Pancreas (tissue), 10 donors: ENCODE measurements at places on chromosomes 2 and 18.

DNA sequence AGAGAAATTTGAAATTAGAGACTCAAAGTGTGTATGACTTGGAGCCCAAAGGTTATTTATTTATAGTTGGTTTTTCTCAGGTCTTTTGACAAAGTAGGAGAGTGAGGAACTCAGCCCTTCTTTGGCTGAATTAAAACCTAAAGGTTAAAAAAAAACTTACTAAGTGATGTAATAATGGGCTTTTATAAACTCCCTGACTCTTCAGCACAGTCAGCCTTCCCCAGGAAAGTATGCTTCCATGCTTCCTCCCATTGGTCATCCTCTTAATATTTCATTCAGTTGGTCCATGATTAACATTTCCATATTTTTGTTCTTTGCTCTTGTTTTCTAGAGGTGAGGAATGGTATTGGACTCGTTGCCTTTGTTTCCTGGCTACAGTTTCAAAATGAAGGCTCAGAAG is 7.2 kb downstream of the ARPC2 start:
- no peak for DNase-seq

DNA sequence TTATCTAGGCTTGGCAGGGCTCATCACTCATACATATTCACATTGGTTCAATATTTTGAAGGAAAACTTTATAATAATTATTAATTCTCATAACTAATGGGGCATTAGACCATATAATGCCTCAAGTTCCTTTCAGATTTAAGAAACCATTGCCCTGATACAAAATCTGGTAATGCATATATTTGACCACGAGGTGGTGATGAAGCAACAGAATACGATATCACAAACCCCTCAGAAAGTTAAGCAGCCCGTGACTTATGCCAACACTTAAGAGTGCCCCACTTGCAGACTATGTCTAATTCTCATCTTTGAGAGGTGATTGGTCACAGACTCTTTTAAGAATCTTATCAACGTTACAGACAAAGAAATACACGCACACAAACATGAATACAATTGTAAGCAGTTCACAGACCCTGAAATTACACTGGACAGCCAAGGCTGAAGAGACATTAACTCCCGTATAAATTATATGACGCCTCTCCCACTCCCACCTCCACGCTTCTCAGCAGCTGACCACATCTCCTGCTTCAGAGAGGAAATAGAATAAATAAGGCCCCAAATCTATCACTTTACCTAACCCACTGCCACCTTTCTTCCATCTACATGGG is 20.7 kb upstream of the DNAH6 start:
- no peak for DNase-seq

DNA sequence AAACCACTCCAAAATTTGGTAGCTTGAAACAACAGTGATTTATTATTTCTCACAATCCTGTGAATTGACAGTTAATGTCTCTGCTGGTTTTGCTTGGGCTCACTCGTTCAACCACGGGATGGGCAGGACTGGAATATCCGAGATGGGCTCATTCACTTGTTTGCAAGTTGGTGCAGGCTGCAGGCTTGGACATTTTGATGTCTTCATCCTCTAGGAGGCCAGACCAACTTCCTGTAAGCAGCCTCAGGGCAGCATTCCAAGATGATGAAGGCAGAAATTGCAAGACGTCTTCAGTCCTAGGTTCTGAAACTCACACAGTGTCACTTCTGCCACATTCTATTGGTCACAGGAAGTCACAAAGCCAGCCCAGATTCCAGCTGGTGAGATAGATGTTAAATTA is 47.1 kb downstream of the GPR39 start:
- DNase-seq, result no peak

GRCh38 chr2:45458909-45459563 is 152.0 kb downstream of the SRBD1 start:
- DNase-seq, result peak; percentile 64

DNA sequence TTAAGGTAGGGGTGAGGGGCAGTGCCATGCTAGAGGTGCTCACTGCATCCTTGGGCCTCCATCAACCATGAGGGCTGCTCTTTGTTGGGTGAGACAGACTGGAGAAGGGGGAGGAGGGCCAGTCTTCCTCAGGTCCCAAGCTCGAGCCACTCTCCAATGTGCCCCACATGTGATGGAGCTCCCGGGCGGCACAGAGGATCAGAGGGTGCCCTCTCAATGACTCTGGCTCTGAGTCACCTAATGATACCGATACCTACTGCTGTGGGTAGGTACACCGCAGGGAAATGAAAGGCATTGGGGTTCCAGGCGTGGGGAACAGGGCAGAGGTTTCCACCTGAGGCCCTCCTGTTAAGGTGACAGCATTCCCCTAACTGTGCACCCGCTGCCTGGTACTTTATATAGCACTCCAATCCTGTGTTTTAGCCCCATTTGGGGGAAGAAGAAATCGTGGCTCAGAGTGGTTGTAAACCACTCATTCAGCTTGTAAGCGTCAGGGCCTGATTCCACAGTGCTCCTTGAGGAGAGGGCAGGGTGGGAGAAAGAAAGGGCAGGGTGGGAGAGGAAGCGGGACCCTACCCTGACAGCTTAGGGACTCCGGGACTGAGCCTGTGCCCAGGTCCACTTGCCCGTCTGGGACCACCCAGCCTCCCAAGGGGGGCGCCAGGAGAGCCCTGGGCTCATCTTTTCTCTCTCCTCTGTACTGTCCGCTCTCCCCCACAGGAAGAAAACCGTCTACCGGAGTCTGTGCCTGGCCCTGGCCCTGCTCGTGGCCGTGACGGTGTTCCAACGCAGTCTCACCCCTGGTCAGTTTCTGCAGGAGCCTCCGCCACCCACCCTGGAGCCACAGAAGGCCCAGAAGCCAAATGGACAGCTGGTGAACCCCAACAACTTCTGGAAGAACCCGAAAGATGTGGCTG is 1.8 kb downstream of the B3GNT7 start:
- DNase-seq, result no peak

DNA sequence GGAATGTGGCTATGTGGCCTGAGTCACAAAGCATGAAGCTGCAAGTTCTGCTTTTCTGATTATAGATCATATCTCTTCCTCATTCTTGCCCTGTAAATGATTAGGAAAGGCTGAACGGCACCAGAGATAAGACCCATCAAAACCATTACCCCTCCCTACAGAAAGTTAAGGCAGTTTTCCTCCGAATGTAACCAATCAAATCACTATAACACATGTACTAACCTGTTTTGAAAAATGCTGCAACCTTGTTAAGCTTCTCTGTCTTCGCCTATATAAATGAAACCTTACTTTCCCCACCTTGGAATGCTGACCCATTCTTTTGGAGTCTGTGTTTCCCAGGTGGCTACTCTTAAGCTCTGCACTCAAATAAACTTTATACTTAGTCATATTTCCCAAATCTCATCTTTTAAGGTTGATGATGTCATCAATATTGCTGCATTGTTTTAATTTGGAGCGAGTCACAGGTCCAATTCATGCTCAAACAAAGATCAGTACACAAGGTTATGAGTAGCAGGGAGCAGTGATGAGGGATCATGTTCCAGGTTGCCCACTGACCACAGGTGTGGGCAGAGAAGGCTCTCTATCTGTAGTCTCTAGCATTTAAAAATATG is 662.3 kb downstream of the IRS1 start:
- DNase-seq, result no peak

GRCh38 chr2:64140665-64141200 is 3.5 kb downstream of the PELI1 start:
- no peak for DNase-seq

DNA sequence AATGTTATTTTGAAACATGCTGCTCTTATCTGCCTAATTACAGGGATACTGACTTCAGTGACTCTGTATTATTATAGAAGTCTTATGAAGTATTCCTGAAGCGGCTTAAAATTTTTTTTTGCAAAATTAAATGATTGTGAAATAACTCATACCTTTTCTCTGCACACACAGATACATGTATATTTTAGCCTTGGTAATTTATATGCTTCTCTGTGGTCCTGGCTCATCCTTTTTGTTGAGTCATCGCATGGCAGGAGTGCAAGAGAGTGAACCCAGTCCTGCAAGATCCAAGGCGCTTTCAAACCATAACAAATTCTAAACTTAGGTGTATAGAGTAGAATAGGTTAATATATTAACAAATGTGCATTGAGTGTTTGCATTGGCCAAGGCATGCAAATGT is 8.6 kb downstream of the CCNT2 start:
- DNase-seq, result no peak

- DNase-seq, result no peak
Measured at GRCh38 chr2:111708476-111709180, 175.4 kb downstream of the ANAPC1 start.

DNA sequence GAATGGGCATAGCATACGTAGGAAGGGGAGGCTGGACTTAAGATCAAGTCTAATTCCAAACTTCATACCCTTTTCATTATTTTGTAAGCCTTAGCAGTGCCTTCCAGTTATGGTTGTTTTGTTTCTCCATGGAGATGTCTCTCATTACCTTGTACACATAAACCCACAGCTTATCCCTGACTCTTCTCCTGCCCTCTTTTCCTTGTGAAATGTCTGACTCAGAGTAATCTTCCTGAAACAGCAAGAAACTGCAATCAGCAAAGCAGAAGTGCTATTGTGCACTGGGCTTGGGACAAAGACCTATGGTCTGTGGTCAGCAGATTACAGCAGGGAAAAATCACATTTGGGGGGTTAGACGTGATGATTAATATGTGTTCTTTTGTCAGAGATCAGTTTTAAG is 176.7 kb downstream of the IKZF2 start:
- DNase-seq, result no peak

DNA sequence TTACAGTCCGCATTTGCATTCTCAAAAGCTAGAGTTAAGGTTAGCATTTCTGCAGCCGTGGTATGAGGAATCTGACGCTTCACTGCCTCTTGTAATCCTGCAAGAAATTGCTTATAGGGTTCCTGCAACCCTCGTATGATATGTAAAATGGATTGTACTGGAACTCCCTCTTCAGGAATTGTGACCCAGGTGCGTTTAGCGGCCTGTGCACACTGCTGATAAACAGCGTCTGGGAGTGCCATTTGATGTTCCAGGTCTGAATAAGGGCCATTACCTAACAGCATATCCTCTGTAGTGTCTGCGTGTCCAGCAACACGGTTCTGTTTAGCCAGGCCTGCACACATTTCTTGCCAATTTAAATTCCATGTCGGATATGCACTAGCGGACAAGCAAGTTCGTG is 42.5 kb downstream of the CXCR4 start:
- DNase-seq, result no peak

DNA sequence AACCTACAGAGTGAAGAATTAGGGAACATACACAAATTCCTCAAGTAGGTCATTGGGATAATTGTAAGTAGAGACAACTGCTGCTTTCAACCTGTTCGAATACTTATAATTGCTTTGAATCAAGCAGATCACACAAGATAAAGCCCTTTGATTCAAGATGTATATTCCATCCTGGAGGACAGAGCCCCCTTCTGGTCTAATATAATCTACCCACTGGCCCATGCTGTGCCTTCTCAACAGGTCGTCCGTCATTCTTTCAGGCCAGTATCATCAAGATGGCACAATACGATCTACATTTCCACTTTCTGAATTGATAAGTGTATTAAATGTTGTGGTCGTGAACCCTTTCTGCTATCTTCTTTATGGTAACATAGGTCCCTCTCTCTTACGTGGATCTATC is 387.0 kb upstream of the CDH19 start:
- DNase-seq, result no peak

DNA sequence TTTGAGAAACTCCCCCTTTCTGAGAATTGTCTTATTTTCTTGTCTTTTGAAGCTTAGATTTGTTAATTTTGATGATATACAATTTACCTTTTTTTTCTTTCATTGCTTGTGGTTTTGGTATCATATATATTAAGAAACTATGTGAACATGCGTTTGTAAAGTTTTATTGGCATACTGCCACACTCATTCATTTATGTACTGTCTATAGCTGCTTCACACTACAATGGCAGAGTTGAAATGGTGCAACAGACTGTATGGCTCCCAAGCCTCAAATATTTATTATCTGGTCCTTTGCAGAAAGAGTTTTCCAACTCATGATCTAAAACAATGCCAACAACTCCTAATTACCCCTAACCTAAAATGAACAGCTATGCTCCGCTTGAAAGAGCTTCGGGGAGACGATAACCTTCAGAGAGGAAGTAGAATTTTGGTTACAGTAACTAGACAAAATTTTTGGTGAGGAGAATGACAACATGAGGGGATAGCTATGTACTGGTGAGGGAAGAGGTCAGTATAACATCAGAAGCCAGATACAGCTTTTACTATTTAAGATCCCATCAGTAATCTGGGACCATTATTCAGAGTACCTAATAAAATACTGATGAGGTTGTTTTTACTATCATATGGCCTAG is 16.1 kb downstream of the PPP3R1 start:
- no peak for DNase-seq

DNA sequence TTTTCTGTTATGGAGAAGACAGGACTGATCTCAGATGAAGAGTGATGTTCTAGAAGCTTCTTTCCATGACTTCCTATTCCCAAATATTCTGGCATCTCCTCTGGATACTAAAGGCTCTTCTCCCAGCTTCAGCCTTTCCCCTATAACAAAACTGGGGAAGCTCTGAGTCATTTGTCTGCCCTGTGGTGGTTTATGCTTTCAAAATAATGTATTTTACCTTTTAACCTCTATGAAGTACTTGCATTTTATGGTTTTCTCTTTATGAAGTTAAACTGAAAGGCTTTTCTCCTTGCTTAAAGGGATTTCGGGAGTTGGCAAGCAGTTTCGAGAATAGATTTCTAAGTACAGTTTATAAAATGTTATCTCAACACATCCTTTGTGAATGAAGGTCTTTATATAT is 104.4 kb downstream of the TANC1 start:
- DNase-seq, result no peak

GRCh38 chr2:133166031-133166430 is 402.2 kb downstream of the NCKAP5 start:
- DNase-seq, result no peak

DNA sequence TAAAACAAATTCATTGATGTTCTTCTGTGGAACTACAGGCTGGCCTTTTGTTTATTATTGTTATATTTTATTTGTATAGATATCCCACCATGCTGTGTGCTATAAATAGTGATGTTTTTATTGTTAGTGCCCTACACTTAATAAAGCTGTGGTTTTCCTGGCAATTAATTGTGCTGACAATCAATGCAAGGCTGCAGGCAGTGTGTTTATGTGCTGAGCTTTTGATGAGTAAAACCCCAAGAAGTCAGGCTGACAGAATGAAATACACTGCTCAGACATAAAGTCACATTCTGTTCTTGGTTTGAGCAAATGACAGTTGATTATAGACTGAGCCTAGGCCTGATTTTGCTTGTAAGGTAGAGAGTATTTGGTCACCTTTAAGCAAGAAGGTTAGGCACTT is 362.7 kb downstream of the CPS1 start:
- no peak for DNase-seq

GRCh38 chr18:35917043-35917442 is 55.4 kb upstream of the RMP24 start:
- DNase-seq, result no peak

GRCh38 chr2:36059691-36060090 is 295.9 kb upstream of the CRIM1 start:
- DNase-seq, result no peak
